Left renal cortex interstitium (tissue), 4 donors: ENCODE measurements at places on chromosomes 7 and 10. TPM values are rescaled to one million over a fixed set of nuclear protein-coding genes. Genes with fewer than 3 reads are reported as not detected.

DNA sequence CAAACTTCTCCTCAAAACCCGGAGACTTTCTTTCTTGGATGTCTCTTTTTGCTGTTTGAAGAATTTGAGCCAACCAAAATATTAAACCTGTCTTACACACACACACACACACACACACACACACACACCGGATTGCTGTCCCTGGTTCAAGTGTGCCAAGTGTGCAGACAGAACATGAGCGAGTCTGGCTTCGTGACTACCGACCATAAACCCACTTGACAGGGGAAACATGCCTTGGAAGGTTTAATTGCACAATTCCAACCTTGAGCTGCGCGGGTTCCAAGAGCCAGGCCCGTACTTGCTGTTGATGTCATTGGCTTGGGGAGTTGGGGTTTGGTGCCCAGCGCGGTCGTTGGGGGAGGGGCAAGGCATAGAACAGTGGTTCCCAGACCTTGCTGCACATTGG is 1.7 kb downstream of the EGFR start:
- no peak for DNase-seq

Gene GIMAP7
- polyA plus RNA-seq, result 11.4 TPM

GRCh38 chr7:130136579-130137167 is 66.3 kb downstream of the KLHDC10 start:
- DNase-seq, result no peak

Gene BTBD16
- 0.45 TPM for polyA plus RNA-seq

Gene VCL
- polyA plus RNA-seq, result 123 TPM

DNA sequence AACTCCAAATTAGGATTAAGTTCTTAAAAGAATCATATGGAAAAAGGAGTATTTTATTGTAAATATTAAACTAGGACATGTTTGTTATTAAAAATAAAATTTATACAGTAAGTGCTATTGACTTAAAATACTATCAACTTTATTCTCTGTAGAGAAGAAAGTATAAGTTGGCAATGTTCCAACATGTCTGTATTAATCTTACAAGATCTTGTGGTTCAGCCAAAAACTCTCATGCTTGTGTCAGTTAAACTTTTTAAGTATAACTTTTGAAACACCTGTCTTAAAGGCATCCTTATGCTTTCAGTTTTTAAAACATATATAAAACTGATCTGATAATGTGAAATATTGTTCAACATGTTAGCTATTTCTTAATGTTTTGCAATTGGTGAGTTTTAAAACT is 160.7 kb downstream of the ZEB1 start:
- DNase-seq, result no peak

GRCh38 chr7:118182593-118183427 is 1.2 kb upstream of the LSM8 start:
- DNase-seq, result peak; percentile 27

GRCh38 chr7:155610633-155611193 is 33.7 kb upstream of the RBM33 start:
- no peak for DNase-seq

DNA sequence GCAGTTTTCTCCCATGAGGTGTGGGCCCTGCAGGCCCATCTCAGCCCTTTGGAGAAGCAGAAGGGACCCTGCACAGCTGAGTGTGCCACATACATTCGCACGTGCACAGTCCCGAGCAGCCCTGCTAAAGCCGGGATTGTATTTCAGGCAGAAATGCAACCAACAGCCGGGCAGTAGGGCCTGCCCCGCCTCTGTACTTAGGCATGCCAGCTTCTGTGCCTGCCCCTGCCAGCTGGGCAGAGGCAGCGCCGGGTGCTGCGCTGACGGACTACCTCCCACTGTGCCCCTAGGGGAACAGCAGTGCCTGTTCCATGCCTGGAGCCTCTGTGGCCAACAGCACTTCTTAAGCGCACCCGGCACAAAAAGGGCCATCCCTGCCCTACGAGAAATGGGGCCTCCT is 170.3 kb downstream of the NEURL1 start:
- DNase-seq, result no peak
